ENCODE measurements at places on chromosomes 2 and 18. TPM values are rescaled to one million over a fixed set of nuclear protein-coding genes. Genes with fewer than 3 reads are reported as not detected.

Gene APOB
- under 0.01 TPM for total RNA-seq

Gene DPP4
- total RNA-seq = 41.2 TPM

Gene GRB14
- total RNA-seq = 0.65 TPM

Gene COLEC12
- 297 TPM for total RNA-seq

Gene CMPK2
- 6.0 TPM for total RNA-seq

Gene RUFY4
- total RNA-seq = not detected
